Naive thymus-derived CD8-positive, alpha-beta T cell (primary cell): ENCODE measurements at places on chromosomes 2 and 18.

DNA sequence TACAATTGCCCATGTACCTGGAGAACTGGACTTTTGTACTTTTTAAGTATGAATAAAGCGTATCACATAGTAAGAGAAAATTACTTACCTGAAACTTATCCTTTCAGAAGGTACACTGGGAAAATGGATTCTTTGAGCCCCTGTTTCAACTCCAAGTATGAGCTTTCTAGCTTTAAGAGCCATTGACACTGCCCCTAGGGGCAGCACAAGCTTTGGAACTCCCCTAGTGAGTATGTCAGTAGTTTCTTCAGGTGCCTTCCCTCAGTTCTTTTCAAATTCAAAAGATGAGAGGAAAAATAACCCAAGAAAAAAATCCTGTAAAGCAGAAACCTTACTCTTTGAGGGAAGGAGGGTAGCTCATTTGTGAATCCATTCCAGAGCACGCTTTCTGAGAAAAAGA lies 124.1 kb downstream of the MEMO1 start:
- DNase-seq = no peak

- no peak for DNase-seq
Measured at GRCh38 chr18:40685219-40685618, 1269.8 kb upstream of the PIK3C3 start.

DNA sequence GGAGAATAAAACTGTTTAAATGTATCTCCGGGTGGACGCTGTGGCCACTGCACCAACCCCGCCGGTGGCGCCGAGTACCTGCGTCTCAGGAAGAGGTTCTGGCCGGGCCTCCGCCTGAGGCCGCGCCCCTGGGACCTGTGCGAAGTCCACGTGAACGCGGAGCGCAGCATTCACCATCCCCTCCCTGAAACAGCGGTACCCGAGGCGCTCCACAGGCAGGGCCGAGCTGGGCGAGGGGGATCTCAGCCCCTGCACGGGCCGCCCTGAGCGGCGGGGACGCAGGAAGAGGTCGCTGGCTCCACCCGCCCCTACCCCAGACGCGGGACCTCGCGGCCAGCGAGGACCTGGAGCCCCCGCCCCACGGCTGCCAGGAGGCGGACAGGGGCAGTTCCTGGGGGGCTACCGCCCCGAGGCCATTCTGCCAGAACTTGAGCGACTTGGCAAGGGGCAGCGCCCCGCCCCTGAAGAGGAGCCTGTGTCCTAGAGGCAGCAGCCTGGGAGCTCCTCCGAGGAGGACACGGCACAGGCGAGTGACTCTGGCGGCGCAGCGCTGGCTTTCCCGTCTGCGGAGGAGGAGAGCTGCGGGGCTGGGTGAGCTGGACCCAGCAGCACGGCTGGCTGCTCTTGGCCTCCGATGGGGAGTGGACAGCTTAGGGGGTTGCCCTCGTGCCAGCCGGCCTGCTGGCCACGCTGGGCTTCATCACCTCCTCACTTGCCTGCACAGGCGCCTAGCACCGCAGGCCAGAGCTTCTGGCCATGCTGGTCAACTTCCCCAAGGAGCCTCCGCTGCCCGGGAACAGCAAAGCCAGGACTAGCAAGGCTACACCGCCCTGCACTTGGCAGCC lies 9.7 kb upstream of the TEKT4 start:
- no peak for DNase-seq

- no peak for DNase-seq
Measured at GRCh38 chr2:68989035-68989434, 14.6 kb downstream of the GKN1 start.

GRCh38 chr2:162732946-162733698 lies 105.4 kb downstream of the KCNH7 start:
- no peak for DNase-seq

- DNase-seq = no peak
Measured at GRCh38 chr2:56314796-56315195, 131.0 kb downstream of the CCDC85A start.

- no peak for DNase-seq
Measured at GRCh38 chr2:17476830-17477229, 41.4 kb downstream of the RAD51AP2 start.

- DNase-seq = no peak
Measured at GRCh38 chr18:79829136-79829854, 31.6 kb downstream of the KCNG2 start.

GRCh38 chr2:75021672-75022071 lies 63.2 kb downstream of the POLE4 start:
- no peak for DNase-seq

- no peak for DNase-seq
Measured at GRCh38 chr2:30145826-30146336, 926 bp upstream of the YPEL5 start.

- DNase-seq = no peak
Measured at GRCh38 chr18:78364388-78364960, 615.1 kb upstream of the SALL3 start.

DNA sequence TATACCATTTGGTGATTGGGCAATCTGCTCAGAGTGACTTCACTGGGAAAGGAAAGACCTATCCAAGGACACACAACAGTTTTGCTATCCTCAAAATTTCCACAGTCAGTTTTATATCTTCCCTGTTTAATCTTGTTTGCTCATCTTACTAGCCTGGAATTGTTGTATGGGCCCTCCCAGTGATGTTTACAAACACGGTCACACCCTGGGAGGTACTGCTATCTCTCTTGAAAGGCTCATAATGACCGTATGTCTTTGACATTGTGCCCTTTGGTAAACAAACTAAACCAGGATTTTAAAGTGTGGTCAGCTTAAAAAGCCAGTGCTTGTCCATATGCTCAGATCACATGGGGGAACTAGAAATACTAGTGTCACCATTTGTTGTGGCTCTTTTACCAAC lies 277.0 kb downstream of the CDH2 start:
- DNase-seq = no peak

DNA sequence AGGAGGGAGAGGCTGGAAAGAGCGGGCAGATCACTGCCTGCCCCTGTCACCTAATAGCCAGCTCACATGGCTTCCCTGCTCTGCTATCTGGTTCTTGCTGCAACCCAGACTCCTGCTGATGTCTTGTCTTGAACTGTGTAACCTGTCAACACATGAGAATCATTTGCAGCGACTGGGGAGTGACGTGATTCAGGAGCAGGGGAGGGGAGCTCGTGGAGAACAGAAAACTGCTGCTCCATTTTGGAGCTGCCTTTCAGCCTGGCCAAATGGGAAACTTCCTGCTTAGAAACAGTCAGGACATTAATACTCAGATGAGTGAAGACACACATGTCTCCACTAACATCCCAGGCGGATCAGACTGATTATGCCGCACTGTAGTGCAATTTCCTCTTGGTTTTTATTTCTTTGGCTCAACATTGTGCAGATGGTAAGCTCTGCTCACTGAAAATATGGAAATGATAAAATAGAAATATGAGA lies 38.1 kb downstream of the RPL37A start:
- DNase-seq = no peak

DNA sequence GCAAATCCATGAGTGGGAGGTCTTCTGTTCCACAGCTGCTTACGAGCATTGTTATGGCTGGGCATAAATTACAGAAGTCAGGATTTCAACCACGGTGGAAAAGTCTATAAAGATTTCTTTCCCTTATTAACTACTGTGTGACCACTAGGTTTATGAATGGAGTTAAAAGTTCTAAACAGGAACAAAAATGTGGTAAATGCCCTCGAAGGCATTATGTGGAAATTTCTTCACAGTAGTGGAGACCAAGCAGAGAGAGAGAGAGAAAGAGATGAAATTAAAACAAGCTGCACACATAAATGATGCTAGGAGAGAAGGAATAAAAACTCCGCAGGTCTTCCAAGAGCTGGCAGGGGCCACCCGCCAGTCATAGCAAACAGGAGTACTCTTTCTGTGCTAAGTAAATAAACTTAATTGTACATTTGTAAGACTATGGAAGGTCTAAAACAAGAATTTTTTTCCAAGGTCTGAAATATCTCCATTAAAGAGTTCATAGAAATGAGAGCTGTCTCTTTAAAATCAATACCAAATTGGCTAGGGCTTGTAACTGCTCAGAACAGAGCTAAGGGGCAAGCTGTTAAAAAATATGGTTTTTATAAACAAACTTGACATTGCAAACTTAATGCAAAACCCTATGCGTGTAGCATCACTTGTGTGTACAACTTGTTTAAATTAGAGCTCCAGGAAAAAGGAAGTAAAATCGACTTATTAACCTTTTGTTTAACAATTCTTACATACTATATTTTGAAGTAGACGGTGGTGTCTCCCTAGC lies 438.2 kb downstream of the MEIS1 start:
- DNase-seq = no peak

GRCh38 chr2:48587560-48587959 lies 30.1 kb upstream of the GTF2A1L start:
- DNase-seq = no peak

DNA sequence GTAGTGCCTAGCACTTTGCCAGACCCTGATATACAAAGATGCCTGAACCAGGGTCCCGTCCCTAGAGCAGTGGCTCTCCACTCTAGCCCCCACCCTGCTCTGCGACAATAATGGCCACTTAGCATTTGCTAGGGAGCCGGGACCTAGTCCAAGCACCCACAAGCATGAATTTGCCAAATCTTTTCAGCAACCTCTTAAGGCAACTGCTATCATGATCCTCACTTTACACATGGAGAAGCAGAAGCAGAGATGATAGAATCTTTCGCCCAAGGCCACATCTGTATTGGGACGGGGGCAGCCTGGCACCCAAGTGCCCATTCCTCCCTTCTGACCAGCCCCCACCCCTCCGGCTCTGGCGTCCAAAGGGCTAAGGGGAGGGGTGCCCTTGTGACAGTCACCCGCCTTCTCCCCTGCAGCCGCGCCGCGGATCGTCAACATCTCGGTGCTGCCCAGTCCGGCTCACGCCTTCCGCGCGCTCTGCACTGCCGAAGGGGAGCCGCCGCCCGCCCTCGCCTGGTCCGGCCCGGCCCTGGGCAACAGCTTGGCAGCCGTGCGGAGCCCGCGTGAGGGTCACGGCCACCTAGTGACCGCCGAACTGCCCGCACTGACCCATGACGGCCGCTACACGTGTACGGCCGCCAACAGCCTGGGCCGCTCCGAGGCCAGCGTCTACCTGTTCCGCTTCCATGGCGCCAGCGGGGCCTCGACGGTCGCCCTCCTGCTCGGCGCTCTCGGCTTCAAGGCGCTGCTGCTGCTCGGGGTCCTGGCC lies 13.0 kb downstream of the SIGLEC15 start:
- DNase-seq = no peak

DNA sequence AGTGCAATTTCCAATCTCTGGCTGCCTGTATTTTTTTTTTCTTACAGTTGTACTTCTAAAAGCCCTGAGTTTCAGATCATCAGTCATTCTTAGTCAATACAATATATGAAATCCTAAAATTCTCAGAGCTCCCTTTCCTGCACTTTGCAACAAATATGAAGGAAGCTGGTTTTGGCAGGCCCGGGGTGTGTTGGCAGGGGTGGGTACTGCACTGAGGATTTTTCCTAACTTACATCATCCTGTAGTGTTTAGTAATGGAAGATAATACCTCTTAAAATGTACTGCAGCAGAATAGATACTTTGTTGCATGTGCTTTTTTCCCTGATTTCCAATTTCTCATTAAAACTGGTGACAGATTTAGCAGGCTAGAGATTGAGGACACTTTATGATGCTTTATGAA lies 374.6 kb downstream of the PTH2R start:
- DNase-seq = no peak

- peak; percentile 16 for DNase-seq
Measured at GRCh38 chr2:240739797-240740196, 48.1 kb downstream of the AQP12A start.

DNA sequence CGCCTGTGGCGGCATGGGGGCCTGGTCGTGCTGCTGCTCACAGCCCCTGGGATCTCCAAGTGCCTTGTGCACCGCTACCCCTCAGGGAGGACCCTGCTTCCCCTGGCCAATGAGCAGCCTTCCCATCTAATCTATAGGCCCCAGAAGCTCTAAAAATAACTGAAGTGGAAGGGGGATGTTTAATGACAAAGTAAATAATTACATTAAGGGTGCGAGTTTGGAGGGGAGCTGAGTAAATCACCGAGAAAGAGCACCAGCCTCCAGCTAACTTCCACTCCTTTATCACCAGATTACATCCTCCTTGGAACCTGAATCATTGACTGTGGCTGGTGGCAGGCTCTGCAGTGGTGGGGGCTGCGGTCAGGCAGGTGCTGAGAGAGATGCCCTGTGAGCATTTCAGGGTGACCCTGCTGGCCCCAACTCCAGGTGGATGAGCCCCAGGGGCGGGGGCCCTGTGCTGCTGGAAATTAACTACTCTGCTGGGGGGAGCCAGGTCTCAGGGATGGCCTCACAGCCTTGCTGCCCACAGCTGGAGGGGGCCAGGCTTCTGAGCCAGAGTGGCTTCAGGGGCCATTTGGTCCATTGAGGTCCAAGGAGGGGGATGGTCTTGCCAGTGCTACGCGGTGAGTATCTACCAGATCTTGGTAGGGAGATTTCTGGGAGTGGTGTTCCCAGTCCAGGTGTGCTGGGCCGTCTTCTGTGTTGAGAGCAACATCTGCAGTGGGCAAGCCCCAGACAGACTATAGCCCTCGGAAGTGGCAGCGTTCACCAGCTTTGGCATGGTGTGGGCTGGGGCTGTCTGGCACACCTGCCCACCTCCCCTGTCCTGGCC lies 74.2 kb downstream of the GLI2 start:
- DNase-seq = no peak

GRCh38 chr2:27932396-27932795 lies 41.9 kb downstream of the BABAM2 start:
- DNase-seq = no peak

GRCh38 chr2:31475692-31476091 lies 61.1 kb upstream of the XDH start:
- no peak for DNase-seq

GRCh38 chr2:129912871-129913694 lies 66.4 kb upstream of the RAB6C start:
- no peak for DNase-seq

DNA sequence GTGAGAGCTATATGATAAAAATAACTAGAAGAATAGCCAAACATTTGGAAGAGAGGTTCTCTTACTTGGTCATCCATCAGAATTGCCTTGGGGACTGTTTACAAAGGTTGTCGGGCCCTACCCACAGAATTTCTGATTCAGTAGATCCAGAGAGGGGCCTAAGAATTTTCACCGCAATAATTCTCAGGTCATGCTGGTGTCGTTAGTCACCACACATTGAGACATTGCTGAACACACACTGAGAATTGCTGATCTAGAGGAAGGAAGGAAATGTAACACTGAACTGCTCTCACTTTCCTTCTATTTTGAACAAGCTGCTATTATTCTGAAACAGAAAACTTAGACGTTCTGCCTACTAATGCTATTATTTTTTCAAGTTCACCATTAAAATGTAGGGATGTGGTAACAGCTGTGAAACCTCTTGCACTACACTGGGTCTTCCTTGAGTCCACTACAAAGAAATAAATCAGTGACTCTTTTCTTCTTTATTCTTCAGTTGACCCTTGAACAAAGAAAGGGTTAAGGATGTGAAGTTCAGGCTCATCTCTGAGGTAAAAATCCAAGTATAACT lies 491.3 kb downstream of the DPP10 start:
- DNase-seq = no peak

DNA sequence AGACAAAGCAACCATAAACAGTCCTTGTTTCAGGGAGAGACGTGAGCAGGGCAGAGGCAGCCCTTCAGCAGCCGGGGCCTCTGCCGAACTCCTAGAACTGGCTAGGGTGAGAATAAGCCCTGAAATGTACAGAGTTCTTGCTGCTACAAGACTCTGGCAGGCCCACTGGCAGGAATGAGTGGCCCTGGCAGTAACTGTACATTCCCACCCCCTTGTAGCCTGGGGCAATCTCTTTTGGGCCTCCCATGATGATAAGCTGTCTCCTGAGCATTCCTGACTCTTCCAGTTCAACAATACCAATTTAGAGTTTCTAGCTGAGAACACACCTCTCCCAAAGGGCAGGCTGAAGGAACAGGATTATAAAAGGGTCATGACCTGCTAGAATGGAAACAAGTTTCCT lies 54.3 kb downstream of the HAUS1 start:
- DNase-seq = no peak
